Mesenchymal stem cell (in vitro differentiated cells and primary cell): ENCODE measurements at places on chromosomes 1 and 21.

GRCh38 chr1:195594322-195594721 lies 1013.9 kb downstream of the KCNT2 start:
- no peak for DNase-seq

DNA sequence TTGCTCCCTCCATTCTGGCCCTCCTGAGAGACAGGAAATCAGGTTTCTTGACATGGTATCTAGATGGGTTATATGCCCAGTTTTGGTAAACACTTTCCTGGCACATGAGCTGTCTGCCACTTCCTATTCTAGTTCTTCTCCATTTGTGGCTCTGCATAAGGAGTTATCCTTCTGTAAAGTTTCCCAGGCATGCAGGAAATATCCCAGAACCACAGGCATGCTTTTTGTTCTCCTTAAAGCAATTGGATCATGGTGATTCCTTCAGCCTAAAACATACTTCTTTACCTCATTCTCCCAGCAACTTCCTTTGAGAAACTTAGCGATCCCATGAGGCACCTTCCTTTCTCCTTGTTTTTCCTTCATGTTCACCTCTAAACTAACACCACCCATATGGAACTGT lies 199.8 kb downstream of the CRB1 start:
- peak; percentile 57 for DNase-seq

GRCh38 chr1:201405484-201405831 lies 6.3 kb upstream of the LAD1 start:
- no peak for DNase-seq

DNA sequence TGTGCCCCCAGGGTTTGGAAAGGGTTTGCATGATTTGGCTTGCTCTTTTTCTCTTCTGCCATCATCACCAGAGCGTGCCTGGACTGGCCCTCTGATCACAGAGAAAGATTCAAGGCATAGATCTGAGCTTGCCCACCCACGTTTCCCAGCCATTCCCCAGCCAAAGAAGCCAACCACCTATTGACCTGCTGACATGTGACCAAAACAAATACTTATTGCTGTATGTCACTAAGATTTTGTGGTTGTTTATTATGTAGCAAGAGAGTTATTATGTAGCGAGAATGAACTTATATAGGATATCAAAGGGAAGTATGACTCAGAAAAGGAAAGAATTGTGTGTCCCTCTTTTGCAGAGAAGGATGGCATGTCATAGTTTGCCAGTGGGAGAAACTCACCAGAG lies 59.9 kb downstream of the UBE2U start:
- no peak for DNase-seq

DNA sequence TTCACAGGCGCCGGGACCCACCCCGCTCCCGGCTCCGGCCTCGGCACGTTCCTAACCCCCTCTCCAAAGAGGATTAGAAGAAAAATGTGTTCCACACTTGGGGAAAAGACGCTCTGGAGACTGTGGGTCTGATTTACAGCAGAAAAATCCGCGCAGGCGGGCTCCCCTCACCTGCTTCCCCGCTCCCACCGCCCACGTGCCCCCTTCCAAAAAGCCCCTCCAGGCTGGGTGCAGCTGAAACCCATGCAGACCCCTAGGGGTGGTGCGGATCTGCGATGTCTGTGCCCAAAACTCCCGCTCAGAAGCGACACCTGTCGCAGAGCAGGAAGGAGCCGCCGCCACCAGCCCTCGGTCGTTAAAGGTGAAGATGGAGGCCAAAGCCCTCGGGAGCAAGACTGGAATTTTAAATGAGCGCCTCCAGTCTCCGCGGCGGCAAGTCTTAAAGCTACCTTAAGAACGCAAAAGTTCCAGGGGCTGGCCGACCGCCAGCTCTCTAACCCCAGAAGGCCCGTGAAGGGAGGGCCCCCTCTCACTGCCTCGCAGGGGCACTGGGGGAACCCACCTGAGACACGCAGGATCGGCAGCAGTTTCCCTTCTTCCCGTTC lies 688 bp upstream of the CHD5 start:
- no peak for DNase-seq

DNA sequence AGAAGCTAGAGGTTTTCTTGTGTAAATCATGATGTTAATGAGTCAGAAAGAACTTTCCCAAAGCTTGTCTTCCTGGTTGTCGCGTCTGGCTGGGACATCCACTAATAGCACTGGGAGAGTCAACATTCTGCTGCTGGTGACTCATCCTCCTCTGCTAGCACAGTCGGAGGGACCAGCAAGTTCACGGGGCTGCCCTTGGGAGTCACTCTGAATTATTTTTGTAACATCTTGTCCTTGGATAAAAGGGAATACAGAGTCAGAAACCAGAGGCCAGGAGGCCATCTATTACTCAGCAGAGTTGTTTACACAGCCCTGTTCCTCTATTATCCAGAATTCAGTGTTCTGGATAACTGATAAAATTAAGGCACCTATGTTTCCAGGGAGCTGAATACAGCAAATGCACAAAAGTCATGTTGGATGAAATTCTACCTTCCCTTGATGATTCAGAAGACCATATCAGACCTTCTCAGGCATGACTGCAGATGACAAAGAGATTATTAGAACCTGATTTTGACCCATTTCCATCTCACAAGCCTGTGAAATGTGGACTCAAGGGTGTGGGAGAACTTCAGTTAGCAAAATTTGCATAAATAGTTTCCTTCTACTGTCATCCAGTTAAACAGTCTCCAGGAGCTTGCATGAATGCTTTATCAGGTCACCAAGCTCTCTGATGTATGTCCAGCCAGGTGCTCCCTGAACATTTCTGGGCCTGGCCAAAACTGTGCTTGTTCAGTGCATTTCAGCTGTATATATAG lies 68.1 kb downstream of the JAK1 start:
- DNase-seq = peak; percentile 99

GRCh38 chr1:24152631-24153494 lies 9.9 kb upstream of the IL22RA1 start:
- DNase-seq = no peak

- DNase-seq = no peak
Observed at GRCh38 chr1:46927249-46927835, 13.9 kb downstream of the CYP4A11 start.

DNA sequence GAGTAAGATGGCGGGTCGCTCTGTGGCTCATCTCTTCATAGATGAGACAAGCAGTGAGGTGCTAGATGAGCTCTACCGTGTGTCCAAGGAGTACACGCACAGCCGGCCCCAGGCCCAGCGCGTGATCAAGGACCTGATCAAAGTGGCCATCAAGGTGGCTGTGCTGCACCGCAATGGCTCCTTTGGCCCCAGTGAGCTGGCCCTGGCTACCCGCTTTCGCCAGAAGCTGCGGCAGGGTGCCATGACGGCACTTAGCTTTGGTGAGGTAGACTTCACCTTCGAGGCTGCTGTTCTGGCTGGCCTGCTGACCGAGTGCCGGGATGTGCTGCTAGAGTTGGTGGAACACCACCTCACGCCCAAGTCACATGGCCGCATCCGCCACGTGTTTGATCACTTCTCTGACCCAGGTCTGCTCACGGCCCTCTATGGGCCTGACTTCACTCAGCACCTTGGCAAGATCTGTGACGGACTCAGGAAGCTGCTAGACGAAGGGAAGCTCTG lies 2.4 kb downstream of the TNFAIP8L2 start:
- DNase-seq = no peak

DNA sequence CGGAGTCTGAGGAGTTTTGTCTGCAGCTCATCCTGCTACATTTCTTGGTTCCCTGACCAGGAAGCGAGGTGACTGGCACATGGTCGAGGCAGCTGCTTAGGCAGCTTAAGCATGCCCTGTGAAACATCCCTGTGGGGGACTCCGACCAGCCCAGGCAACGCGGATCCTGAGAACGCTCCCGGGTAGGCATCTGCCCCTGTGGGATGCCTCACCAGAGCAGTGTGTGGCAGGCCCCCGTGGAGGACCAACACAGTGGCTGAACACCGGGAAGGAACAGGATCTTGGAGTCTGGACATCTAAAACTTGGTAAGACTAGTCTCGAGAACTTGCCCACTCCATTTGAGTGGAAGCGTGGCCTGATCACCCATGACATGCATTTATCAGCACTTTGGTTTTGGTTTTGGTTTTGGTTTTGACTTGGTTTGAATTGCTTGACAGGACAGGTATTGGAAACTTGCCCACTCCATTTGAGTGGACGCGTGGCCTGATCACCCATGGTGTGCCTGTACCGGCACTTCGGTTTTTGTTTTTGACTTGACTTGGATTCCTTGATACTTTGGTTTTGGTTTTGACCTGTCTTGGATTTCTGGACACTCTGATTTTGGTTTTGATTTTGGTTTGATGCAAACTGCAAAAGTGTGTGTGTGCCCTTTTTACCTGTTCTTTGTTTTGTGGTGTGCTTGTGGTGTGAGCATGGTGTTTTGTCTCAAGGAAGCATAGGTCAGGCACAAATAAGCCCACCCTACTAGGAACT lies 12.2 kb upstream of the NEK2 start:
- DNase-seq = no peak

GRCh38 chr1:55064071-55064581 lies 24.8 kb downstream of the PCSK9 start:
- no peak for DNase-seq

DNA sequence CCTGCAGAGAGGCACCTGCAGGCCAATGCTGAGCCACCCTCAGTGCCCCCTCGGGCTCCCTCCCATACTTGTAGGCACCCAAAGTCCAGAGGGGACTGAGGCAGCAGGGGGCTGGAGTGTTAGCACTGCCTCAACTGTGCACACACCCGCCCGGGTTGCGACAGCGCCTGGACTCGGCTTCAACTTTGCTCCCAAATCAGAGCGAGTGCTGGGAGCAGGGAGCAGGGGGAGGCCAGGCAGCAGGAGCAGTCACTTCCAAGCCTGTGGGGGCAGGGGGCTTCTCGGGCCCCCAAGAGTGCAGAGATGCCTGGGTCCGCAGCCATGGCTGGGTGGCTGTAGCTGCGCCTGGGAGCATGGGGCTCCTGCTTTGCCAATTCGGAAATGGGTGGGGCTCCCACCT lies 79.5 kb downstream of the DISP1 start:
- DNase-seq = no peak

- no peak for DNase-seq
Observed at GRCh38 chr1:236240675-236241074, 41.1 kb downstream of the ERO1B start.

DNA sequence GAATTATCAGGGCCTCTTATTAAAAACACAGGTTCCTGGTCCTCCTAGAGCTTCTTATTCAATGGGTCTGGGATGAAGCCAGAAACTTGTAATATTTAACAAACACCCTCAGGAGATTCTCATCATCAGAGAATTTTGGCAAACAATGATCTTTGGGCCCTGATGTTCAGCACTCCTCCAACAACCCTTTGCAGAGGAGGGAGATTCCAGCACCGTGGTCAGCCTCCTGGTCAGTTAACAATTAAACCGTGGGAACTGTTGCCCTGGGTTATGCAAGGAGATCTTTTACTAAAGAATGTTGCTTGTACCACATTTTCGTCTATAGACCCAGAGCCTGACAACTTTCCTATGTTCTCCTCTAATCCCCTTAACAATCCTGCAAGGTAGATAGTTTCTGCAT lies 294.4 kb downstream of the PLPP3 start:
- no peak for DNase-seq

GRCh38 chr1:87421809-87422208 lies 93.1 kb downstream of the LMO4 start:
- DNase-seq = no peak

GRCh38 chr21:30747159-30747558 lies at the start of gene KRTAP21-2:
Gene KRTAP21-2 (minus strand): TSS chr21:30747259. CDS start chr21:30747202, 57 bp downstream.
- no peak for DNase-seq

- DNase-seq = peak; percentile 47
Observed at GRCh38 chr1:202571719-202572339, 138.4 kb downstream of the SYT2 start.

DNA sequence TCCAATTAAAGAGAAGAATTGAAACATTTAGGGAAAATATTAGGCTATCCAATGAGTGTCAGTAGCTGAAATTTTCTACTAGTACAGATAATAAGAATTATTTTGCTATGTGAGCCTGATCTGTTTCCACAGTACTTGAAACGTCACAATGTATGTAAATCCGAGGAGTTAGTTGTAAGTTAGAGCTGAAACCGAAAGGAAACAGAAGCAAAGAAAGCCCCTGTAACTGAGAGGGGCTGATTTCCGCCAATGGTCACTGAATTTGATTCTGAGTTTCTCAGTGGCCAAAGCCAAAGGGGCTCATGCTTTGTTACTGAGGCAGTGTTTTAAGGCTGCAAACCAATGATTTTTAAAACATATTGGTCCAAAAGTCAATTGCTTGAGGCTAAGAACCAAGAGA lies 168.3 kb upstream of the DUSP10 start:
- DNase-seq = no peak

- DNase-seq = peak; percentile 12
Observed at GRCh38 chr1:168291222-168291837, 10.7 kb downstream of the TBX19 start.
